C1 segment of cervical spinal cord (tissue), 14 donors: ENCODE measurements at places on chromosomes 11 and 22.

DNA sequence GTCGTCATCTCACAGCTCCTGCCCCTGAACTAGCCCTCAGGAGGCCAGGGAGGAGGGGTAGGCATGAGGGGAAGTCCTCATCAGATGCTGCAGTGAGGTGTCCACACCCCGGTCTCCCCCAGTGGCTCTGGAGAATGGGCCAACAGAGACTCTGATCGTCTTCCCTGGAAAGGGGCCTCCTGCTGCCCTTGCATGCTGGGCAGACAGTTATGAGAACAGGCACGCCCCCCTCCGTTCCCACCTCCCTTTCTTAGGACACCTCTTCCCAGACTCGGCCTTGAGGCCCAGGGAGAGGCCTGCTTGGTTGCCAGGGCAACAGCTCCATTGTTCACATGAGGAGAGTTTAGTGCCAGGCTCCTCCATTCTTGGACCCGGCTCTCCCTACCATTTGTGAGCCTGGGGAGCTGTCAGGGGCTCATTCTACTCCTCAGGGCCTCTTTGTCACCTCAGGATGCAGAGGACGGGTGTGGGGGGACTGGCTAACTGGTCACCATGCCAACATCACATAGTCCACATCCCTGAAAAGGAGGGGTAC is 157.7 kb downstream of the TTC17 start:
- no peak for DNase-seq

DNA sequence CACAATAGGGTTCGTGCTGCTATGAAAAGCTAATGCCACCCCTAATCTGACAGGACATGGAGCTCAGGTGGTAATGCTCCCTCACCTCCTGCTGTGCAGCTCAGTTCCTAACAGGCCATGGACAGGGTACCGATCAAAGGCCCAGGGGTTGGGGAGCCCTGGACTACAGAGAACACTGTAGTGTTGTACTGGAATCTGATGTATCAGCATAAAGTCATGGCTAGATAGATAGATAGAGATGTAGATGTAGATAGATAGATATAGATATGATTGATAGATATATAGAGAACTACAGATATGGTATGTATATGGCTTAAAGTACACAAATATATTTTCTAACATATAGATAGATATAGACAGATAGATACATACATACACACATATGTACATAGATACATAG is 112.3 kb upstream of the MPPED2 start:
- no peak for DNase-seq

GRCh38 chr11:71164186-71164585 is 88.2 kb downstream of the SHANK2 start:
- DNase-seq = no peak

- peak; percentile 15 for DNase-seq
Measured at GRCh38 chr11:32005786-32006416, 85.0 kb upstream of the RCN1 start.

- DNase-seq = no peak
Measured at GRCh38 chr11:69402251-69402887, 79.1 kb upstream of the LINC01488 start.
